Vagina (tissue), 2 donors: ENCODE measurements at places on chromosomes 6 and 20.

DNA sequence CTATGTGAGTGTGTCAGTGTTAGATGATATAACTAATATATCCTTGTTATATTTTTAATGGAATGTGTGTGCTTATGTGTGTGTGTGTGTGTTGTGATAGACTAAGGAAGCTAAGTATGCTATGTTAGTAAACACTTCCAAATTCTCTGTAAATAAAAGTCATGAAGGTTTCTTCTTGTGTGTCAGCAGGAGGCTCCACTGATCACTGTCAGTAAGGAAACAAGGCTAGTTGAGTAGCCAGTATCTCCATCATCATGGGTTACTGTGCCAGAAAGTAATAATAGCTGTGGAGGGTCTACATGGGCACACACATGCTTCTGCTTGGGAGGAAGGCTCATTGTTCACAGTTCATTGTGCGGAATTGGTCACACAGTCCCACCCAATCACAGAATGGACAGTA lies 302.8 kb upstream of the RNF217 start:
- no peak for DNase-seq

GRCh38 chr6:12196326-12196936 lies 93.7 kb upstream of the EDN1 start:
- DNase-seq, result no peak

DNA sequence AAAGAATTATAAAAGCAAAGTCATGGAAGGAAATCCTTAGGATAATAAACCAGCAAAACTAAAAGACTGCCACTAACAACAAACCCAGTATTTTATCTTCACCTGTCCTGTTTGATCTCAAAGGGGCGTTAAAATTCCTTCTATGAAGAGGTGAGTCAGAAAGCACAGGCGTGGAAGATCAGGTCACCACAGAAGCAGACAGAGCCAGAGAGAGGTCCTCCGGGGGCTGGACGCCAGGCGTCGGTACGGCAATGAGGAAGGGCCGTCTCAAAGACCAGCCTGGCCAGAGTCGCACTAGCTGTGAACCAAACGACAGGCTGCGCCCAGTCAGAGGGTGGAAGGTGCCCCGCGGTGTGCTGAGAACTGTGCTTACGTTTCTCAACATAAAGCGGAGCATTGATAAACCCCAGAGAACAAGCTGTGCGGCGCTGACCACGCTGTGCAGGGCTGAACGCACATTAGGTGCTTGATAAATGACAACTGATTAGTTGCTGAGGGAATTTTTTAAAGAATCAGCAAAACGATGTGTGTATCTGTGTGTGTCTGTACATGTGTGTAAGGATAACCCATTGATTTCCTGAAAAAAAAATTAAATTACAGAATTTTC lies 85.6 kb downstream of the RNASET2 start:
- no peak for DNase-seq

- no peak for DNase-seq
Observed at GRCh38 chr6:14729129-14729871, 516.6 kb upstream of the JARID2 start.

- no peak for DNase-seq
Observed at GRCh38 chr20:8670893-8671215, 398.0 kb upstream of the PLCB4 start.

- no peak for DNase-seq
Observed at GRCh38 chr6:72659754-72660153, 37.9 kb downstream of the KCNQ5 start.

DNA sequence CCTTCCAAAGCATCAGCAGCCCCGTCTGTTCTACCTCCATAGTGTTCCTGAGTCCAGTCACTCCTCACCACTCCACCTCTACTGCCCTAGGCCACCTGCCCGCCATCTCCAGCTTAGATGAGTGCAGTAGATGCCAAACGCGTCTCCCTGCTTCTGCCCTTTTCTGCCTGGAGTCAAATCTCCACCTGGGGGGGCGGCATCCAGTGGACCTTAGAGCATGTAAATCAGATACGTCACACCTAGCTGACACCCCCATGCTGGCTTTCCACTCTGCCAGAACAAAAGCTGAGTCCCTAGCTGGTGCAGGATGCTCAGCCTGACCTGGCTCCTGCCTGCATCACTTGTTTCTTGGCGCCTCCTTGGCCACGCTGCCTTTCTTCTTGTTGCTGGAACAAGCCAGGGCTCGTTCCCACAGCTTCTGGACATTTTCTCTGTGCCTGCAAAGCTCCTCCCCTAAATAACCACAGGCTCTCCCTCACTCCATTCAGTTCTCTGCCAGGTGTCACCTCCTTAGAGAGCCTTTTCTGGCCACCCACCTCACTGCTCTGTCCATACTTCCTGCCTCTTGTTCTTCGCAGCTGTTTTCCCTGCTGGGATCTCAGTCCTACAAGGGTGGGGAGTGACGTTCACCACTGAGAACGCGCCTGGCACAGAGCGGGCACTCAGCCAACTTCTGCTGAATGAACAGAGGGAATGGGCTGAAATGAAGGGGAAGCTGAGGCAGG lies 5.8 kb downstream of the DDR1 start:
- DNase-seq, result no peak

DNA sequence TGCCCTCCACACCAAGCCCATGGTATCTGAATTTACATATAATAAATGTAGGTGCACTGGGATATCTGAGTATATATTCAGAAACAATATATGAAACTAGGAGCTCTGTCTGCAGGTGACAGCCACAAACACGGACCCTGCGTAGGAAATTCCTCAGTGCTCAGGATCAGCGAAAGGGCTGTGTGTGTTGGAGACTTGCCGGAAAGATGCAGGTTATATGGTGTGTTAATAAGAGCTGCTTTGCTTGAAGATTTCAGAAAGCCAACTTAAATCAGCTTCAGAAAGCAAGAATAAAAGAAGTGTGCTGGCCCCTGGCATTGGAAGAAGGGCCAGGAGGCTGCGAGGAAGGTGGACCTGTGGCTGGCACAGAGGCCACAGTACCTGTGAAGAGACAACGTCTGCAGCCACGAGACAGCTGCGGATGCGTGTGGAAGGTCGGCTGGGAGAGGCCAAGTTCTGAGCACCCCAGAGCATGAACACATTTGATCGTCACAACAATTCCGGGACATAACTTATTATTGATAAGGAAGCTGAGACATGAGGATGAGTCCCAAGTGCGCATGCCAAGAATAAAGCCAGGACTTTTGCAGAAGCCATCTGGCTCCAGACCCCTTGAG lies 183.2 kb downstream of the DLL1 start:
- DNase-seq, result peak; percentile 18

DNA sequence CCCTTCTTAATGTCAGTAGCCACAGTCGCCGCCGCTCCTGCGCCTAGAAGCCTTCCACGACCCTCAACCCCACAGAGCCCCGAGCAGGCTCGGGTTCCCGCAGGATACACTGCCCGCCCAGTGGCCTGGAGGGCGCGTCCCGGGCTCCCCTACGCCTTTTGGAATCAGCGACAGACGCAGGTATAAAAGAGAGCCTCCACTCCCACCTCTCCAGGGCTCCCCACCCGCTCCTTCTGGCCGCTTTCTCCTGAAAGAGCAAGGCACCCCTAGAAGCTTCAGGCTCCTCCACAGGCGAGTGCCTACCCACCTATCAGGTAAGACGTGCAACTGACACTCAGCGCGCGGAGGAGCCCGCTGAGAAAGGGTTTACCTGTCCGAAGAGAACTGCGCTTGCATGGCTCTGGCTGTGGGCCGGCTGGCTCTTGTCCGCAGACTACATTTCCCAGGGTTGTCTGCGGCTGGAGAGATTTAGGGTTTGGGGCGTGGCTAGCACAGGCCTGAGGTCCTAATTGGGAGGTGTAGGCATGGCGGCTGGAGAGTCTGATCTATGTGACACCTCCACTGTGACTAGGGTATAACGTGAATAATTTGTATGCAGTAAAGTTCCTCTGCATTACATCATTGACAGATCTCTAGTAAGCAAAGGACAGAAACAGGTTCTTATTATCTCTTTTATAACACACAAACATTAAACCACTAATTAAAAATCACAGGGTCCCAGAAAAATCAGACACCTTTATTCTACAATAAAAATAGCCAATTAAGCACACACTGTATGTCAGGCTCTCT lies 13.5 kb upstream of the ZNF391 start:
- no peak for DNase-seq

DNA sequence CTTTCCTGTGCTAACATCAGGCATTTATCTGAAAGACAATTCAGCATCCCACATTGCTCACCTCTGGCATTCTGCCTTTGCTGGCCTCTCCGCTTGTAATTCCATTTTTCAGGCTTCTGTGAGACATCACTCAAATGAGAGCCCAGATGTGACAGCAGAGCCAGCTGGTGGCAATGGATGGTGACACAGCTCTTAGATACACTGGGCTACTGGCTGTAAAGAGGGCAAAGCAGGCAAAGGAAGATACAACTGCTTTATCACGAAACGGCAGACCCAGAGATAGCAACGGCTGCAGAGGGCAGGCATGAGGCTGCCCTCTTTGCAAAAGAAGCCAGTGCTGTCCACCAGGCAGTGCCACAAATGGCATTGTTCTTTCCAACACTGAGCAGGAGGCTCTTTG lies 329.8 kb downstream of the KIF16B start:
- DNase-seq, result no peak

GRCh38 chr20:48769069-48769983 lies 58.5 kb downstream of the PREX1 start:
- DNase-seq, result no peak

DNA sequence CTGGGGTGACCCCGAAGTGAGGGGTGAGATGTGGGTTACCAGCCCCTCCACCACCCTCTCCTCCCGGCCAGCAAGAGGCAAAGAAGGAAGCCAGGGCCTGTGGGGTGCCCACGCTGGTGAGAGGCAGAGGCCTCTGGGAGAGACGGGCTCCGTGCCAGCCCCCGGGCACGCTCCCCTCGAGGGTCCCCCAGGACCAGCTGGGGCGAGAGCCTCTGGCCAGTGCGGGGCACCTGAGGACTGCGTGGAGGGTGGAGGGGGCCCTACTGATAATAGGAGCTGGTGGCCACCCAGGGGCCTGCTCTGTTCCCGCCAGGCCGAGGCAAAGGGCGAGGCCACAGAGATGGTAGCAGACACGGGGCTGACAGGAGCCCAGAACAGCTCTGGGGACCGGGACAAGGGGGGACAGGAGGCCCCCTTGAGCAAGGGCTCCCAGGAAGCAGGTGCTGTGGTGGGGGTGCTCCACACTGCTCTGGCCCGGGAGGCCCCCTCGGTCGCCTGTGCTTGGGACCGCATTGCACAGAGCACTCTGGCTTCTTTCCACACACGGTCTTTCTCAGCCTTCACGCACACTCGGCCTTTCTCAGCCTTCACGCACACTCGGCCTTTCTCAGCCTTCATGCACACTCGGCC lies 226.9 kb downstream of the TTLL2 start:
- no peak for DNase-seq

- DNase-seq, result no peak
Observed at GRCh38 chr6:111242452-111242851, 155.1 kb downstream of the SLC16A10 start.

DNA sequence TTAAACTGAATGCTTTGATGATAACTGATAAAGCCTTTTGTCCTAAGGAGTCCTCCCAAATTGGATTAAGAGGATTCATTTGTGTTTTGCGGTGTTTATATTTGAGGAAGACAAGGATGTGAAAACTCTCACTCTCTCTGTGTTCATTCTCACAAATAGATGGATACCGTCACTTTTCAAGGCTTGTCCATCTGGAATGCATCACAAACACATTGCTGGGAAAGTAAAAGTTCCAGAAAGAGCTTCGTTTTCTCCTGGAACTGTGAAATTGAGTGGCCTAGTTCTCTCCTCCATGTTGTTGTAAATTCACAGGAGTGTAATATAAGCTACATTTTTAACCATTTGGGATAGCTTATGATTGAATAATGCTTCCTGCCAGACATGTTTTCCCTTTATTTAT lies 581.6 kb upstream of the FLRT3 start:
- no peak for DNase-seq

DNA sequence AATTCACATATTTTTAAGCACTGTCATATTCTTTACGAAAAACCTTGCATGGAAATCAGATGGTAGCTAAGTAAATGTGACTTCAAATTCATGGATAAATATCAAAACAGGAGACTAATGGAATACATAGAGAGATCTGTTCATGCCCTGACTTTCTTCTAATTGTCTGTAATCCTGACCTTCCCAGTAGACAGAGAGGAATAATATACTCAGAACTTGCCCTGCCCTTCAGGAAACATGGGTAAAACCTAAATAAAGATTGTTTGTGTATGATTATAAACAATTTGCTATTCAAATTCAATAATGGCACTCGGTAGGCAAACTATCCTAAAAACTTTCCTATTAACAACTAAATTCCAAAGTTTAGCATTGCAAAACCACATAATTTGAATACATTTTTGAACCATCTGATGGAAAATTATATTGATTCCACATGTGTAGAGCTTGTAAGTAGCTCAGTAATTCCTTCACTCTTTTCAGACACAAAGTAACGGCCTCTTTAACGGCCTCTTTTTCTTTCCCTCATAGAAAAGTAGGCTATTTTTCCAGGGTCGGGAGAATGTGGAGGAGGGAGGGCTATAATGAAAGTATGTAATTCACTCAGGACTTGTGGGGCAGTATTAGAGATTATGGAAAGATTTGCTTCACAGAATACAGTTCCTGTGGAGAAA lies 227.6 kb downstream of the ALDH8A1 start:
- DNase-seq, result no peak

DNA sequence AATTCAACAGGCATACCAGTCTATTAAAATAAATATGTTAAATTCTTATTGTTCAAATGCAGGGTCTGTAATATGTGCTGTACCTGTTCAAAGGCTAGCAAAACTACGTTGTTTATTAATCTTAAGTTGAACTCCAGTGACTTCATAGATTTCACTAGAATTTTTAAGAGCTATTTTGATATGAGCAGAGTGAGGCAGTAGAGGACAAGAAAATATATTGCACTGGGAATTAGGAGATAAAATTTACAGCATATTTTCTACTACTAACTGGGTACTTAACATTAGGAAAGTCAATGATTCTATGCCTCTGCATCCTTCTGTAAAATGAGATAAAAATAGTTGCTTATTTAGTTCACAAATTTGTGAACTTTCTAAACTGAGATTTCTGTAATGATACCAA lies 162.2 kb upstream of the BMP5 start:
- no peak for DNase-seq

DNA sequence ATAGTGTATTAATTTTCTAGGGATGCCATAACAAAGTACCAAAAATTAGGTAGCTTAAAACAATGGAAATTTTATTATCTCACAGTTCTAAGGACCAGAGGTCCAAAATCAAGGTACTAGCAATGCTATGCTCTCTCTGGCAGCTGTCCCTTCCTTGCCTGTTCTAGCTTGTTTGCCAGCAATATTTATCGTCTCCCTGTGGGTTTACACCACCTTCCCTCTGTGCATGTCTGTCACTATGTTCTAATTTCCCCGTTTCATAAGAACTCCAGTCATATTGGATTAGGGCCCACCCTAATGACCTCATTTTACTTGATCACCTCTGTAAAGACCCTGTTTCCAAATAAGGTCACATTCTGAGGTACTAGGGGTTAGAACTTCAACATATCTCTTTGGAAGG lies 217.2 kb downstream of the IBTK start:
- no peak for DNase-seq

DNA sequence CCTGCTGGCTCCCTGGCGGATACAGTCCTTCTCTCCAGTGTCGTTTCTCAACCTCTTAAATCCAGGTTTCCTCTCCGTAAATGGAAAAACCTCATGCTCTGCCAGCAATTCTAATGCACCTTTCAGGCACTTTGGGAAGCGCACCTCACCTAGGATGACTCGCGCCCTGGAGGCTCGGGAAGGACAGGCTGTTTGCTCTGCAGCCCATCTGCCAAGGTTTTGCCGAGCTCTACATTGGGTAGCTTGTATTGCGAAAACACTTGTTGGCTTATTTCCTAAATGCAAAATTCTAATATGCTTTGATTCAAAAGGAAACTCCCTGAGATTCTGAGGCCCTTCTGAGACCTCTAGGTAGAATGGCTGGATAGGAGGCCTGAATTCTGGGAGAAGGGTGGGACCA lies 102.6 kb upstream of the MLN start:
- no peak for DNase-seq
